ENCODE measurements at places on chromosomes 7 and 10. TPM values are rescaled to one million over a fixed set of nuclear protein-coding genes. Genes with fewer than 3 reads are reported as not detected.

The CDC123 gene
- 135 TPM for total RNA-seq

The TMEM26 gene
- not detected for total RNA-seq

The OPALIN gene
- total RNA-seq: not detected

The GDF2 gene
- not detected for total RNA-seq

The TMEM140 gene
- total RNA-seq: 1.7 TPM

The SH2D4B gene
- total RNA-seq: not detected

The MYOZ1 gene
- total RNA-seq: not detected

The THSD7A gene
- total RNA-seq: not detected

The KCNK18 gene
- total RNA-seq: not detected

The FEZF1 gene
- not detected for total RNA-seq

The PDZD8 gene
- 28.6 TPM for total RNA-seq

The CFAP46 gene
- not detected for total RNA-seq

The AEBP1 gene
- total RNA-seq: 35.0 TPM

DNA sequence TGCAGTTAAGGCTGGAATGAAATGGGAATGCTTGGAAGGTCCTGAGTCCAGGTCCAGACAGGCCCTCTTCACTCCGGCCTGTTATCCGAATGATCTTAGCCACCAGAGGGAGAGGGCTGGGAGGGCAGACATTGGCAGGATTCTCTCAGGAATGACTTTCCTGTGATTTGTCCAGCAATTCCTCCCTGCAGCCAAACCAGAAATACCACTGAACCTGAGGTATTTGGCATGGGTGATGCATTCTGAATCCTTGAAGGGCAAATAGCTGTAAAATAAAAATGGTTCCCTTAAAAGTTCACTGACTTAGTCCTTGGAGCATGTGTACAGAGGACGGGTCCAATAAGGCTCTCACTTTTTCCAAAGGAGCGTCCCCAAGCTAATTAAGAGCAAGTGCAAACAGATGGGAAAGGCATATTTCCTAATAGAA lies 77.5 kb upstream of the HABP2 start:
- no peak for DNase-seq

DNA sequence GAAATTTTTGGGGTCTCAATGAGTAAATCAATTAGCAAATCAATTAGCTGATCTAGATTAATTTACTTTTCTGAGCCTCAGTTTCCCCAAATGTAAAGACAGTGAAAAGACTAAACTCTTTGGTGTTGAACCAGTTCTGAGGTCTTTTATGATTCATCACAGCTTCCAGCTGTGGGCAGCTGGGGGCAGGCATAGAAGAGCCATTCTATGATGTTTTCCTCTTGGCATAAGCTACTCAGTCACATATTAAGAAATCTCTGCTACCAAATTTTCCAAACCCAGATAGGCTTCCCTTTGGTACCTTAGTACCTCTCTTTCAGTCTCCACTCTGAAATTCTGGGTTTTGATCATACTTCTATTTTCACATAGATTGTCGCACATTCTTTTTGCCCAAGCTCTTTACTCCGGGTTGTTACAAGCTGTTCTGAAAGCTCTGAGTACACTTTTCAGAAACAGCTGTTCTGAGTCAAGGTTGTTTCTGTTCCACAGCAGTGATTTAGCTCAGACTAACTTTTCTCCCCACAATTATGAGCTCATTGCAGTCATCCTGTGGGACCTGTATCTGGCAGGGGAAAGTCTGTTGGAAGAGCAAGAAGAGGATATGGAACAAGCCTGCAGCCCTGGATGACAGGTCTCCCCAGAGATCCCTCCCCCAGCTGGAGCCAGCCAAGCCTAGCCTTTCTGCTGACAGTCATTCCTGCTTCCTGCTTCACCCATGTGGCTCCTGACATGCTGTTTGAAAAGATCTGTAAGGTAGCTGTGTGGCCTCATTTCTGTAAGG lies 599.6 kb upstream of the GHITM start:
- no peak for DNase-seq

- DNase-seq: no peak
Observed at GRCh38 chr10:88386204-88386788, 196.8 kb downstream of the RNLS start.

DNA sequence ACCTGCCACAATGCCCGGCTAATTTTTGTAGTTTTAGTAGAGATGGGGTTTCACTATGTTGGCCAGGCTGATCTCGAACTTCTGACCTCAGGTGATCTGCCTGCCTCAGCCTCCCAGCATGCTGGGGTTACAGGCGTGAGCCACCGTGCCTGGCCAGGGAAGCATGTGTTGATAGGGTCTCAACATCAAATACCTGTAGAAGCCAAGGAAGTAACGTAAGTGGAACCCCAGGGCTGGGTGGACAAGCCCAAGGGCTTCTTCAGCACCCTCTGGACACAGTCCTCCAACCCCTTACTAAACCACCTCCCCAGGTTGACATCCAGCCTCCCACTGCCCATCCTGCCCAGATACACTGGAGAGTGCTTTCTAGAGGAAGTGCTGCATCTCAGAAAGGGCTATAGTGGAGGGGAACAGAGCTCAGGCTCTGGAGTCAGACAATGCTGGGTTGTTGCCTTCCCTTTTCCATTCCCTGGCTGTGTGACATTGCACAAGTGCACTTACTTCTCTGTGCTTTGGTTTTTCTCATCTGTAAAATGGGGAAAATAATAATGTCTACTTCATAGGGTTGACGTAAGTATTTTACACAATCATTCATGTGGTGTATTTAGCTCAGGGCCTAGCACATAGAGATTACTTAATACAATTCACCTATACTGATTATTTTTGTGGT lies 73.9 kb upstream of the KAT6B start:
- DNase-seq: no peak

- DNase-seq: no peak
Observed at GRCh38 chr7:84637568-84638338, 443.2 kb upstream of the SEMA3A start.

DNA sequence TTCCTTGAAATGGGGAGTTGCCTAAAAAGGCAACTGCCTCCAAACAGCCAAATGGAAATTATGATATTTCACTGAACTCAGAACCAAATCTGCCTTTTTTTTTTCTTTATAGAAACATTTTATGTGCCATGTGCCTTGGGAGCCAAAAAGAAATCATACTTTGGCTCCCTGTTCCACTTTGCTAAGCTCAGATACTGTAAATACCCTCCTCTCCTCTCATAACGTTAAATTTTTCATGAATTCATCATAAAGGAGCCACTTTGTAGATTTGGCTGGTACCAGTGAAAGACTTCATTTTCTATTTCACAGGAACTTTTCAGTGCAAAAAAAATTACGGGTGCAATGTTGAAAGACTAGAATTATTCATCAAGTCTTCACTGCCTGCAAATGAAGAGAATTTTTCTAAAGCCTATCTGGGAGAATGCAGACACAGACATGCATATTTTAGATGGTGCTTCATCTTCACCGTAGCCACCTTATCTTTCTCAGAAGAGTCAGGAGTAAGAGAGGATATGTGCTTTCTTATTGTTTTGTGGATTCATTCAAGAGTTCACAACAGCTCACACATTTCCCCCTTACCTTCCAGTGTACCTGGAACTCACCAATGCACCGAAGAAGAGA lies 742.3 kb upstream of the GALNT17 start:
- DNase-seq: no peak

GRCh38 chr7:102883098-102883860 lies 29.5 kb upstream of the LRRC17 start:
- no peak for DNase-seq

- no peak for DNase-seq
Observed at GRCh38 chr10:78688901-78689583, 379.7 kb upstream of the ZMIZ1 start.

GRCh38 chr10:100009283-100009792 lies 409 bp downstream of the DNMBP start:
- no peak for DNase-seq

GRCh38 chr10:969473-970150 lies 18.6 kb upstream of the GTPBP4 start:
- no peak for DNase-seq

DNA sequence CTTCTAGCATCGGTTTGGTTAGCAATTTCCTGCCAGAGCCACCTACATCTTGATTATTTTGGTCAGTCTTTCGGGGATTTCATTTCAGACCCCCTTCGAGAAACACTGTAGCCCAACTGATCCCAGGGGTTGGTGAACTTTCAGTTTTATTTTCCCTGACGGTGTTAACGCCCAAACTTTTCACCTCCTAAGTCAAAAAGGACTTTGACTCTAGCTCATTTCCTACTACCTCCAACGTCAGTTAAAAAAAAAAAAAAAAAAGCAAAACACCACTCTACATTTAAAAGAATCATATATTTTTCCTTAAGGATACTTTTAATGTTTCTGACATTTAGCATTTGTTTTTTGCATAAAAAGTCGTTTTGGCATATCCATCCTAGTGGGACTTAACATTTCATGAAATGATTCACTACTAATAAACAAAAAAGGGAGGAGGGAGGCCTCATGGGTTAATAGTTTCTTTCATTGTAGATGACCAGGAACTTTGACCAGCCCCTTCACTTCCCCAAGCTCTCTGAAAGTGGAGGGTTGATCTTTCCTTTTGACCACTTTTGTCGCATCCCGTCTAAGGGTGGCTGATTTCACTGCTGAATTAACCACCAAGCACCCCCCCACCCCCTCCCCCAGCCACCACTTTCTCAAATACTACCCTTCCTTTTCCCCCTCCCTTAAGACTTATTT lies 764 bp upstream of the TCF7L2 start:
- no peak for DNase-seq

DNA sequence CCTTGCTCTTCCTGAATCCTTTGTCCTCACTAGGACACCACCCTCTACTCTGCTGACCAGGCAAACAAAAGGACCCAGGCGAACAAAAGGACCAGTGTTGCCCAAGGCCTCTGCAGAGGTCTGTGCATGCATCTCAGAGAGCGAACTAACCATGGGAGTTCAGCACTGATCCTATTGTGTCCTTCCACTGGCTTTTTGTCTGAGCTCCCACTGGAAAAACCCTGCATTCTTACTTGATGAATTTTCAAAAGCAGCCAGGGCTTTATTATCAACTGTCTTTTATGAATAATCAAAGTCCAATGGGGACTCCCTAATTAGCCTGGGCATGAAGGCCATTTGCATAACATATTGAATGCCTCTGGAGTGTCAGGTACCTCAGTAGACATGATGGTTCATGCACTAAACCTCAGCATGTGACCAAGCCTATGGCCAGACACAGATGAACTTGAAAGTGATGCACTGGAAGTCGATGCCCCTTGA lies 140.6 kb downstream of the KCNMA1 start:
- DNase-seq: no peak

DNA sequence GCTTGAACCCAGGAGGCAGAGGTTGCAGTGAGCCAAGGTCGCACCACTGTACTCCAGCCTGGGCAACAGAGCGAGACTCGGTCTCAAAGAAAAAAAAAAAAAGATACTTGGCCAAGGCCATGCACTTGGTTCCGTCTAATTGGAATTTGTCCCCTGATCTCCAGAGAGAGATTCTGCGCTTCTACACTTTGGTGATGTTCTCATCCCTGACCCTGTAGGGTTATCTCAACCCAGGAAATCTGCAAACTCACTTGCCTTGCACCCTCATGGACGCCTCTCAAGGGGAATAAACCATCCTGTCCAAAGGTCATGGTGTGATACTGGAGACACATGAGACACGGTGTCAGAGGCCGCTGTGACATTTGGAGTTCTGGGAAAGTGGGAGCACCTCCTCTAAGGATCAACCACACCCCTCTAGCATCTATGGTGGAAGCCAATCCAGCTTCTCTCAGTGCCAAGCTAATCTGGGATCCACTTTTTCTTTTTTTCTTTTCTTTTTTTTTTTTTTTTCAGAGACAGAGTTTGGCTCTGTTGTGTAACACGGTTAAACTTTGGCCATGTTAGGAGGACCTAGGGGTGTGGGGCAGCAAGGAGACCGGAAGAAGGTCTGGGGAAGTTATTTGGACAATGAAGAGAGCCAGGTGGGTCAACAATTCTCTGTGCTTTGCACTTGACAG lies 7.8 kb upstream of the POR start:
- DNase-seq: no peak

DNA sequence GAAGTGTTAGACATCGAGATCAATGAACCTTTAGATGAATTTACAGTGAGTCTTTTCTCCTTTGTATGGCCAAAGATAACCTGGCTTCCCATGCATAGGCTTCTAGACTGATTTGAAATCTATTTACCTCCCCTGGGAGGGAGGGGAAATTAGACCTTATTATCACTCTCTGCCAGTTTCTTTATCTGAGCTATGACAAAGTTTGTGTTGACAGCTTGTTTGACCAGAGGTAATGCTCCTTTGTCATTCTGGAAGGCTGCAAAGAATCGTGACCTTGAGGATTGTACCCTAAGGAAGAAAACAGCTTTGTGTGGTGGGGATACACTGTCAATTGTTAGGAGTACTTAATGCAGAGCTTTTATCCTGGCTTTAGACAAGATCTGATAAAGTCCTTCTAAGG lies 36.4 kb downstream of the RBM33 start:
- no peak for DNase-seq

DNA sequence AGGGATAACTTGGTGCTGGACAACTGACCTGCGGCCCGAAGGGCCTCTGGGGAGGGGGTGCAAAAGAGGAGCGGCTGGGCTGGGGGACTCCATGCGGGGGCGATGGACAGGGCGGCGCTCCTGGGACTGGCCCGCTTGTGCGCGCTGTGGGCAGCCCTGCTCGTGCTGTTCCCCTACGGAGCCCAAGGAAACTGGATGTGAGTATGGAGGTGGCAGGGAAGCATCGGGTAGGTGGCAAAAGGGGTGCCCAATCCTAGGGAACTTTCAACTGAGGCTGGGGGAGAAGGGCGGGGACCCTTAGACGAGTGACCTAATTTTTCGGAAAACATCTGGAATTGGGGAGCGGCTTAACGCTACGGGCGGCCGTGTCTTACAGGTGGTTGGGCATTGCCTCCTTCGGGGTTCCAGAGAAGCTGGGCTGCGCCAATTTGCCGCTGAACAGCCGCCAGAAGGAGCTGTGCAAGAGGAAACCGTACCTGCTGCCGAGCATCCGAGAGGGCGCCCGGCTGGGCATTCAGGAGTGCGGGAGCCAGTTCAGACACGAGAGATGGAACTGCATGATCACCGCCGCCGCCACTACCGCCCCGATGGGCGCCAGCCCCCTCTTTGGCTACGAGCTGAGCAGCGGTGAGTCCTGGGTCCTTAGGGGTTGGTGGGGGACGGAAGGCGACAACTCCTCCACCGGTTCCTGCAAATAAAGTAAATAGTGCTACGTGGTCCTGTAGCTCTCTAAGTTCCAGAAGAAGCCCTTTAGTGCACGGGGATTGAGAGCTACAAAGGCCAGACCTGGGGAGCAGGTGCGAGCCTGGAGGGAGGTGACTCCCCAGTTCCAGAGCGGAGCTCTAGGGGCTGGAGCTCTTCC lies 622 bp downstream of the WNT16 start:
- no peak for DNase-seq

DNA sequence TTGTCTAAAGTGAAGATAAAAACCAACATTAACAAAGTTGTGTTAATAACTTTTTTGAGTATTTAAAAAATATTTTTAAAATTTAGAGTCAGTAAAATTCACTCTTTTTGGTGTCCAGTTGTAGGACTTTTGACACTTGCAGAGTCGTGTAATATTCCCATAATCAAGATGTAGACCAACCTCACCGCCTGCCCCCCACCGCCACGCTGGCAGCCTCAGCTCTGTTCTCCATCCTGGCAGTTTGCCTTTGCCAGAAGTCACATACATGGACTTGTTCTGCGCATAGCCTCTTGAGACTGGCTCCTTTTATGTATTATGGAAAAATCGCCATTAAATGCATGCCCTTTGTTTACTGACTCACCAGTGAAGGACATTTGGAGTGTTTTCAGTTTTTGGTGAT lies 27.3 kb upstream of the SYCE1 start:
- no peak for DNase-seq
